ENCODE measurements at places on chromosomes 5 and 9.

DNA sequence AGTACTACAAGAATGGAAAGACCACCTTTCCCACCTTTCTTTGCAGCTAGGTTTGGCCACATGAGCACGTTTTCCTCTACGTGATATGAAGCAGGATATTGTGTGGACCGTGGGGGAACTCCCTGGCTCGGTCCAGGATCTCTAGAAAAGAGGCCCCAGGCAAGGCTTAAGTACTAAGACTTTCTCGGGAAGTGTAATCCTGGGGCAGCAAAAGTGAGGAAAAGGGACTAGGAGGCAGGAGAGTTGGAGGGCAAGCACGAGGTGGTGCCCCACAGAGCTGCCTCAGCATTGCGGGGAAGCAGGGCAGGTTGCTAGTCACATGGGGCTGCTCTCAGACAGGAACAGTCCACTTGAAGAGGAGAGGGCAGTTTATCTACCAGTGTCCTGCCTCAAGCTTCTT is 235.1 kb downstream of the GADD45G start:
- no peak for DNase-seq

GRCh38 chr9:34413231-34413852 is 36.6 kb upstream of the MYORG start:
- peak; percentile 76 for DNase-seq

GRCh38 chr5:98096155-98096554 is 677.3 kb upstream of the RGMB start:
- DNase-seq = no peak

DNA sequence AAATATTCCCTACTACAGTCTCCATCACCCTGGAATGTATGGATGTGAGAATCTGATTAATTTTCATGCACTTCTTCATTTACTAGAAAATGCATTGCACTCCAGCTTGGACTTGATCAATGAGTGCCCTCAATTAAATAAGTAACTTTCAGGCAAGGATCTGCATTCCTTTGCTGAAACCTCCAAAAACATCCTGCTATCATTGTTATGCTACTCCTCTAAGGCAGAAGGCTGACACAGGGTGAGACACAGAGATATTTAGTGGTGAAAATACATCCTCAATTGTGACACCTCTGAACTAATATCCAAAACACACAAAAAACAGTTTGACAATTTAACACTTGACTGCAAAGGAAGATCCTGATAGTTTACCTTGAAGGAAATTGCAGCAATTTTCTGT is 57.9 kb upstream of the CDH12 start:
- no peak for DNase-seq

- DNase-seq = no peak
These were observed 339.6 kb upstream of the CCNH start for GRCh38 chr5:87752362-87752761.

GRCh38 chr5:141846031-141846430 is 32.2 kb downstream of the PCDH1 start:
- peak; percentile 64 for DNase-seq

- DNase-seq = no peak
These were observed 3.5 kb downstream of the RFESD start for GRCh38 chr5:95649842-95650620.

Data from hepatocyte (in vitro differentiated cells).